Activated CD4-positive, alpha-beta T cell treated with anti-CD3 and anti-CD28 coated beads for 36 hours (primary cell): ENCODE measurements at places on chromosomes 2 and 18. TPM values are rescaled to one million over a fixed set of nuclear protein-coding genes. Genes with fewer than 3 reads are reported as not detected.

DNA sequence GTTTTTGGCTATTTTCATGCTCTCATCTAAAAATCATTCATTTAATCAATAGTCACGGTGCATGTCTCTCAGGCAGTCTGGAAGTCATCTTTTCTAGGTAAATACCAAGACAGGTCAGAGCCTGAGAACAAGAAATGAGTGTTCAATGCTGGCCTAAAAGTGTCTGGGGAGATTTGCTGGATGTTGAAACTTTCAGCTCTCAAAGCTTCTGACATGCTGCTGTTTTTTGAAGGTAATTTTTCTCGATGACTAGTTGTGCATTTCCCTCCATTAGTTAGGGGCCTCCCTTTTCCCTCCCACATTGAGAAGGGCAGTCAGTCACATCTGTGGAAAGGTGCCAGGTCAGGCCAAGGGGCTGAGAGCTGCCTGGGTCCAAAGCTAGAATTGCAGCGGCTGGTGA lies 115.6 kb downstream of the LPIN1 start:
- no peak overlapping the region for H3K27ac ChIP-seq
- DNase-seq: no peak
- H3K4me1 ChIP-seq: peaks cover 26% of the 10 kb centered on the region

- H3K4me1 ChIP-seq: no peaks in the 10 kb centered on the region
- no peaks in the 10 kb centered on the region for H3K36me3 ChIP-seq
- H3K4me3 ChIP-seq: no peak overlapping the region
- H3K27me3 ChIP-seq: peaks cover 2% of the 10 kb centered on the region
- H3K27ac ChIP-seq: no peak overlapping the region
- DNase-seq: no peak
These were observed 72.7 kb upstream of the CTAGE1 start for GRCh38 chr18:22490429-22490846.

DNA sequence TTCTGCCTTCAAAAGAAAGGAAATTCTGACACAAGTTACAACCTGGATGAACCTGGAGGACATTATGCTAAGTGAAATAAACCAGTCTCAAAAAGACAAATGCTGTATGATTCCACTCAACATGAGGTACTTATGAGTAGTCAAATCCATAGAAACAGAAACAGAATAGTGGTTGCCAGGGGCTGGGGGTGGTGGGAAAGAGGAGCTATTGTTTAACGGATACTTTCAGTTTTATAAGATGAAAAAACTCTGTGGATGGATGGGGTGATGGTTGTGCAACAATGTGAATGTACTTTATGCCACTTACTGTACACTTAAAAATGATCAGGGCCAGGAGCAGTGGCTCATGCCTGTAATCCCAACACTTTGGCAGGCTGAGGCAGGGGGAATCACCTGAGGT lies 15.4 kb downstream of the SLC35F5 start:
- no peak overlapping the region for H3K4me3 ChIP-seq
- H3K4me1 ChIP-seq: peaks cover 2% of the 10 kb centered on the region
- no peaks in the 10 kb centered on the region for H3K27me3 ChIP-seq
- H3K27ac ChIP-seq: no peak overlapping the region
- no peak for DNase-seq
- peaks cover 33% of the 10 kb centered on the region for H3K36me3 ChIP-seq

DNA sequence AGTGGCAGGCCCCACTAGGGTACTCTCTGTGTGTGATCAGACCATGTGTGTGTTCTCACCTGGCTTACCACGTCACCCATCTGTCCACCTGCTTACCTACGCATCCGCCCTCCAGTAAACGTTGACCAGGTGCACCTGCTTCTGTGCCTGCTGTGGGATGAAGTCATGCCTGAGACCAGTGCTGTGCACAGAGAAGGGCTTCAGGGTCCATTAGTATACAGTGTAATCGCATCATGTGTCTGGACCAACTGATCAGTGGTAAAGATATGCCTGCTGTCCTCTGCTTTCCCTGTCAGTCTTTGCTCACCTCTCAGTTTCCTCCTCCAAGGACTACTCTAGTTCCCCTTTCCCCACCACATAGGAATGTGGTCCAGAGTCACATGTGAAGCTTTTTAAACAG lies 109.3 kb downstream of the FHOD3 start:
- no peaks in the 10 kb centered on the region for H3K27me3 ChIP-seq
- no peak overlapping the region for H3K27ac ChIP-seq
- no peak for DNase-seq

The C2orf49 gene
- total RNA-seq: 19.3 TPM

DNA sequence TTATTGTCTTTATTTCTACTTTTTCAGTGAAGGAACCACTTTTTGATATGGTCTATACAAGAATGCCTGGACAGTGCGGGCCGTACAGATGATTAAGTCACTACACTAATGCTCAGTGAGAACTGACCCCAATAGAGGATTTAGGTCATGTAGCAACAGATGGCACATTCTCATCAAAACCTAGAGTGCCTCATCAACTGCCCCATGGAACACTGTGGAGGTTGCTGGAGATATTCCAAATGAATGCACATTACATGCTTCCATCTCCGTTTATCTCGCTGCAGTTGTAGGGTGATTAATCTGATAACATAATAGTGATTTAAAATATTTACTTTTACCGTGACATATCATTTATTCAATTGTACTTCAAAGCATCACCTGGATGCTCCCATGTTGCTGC lies 41.8 kb upstream of the COPS8 start:
- H3K27ac ChIP-seq: no peak overlapping the region
- H3K36me3 ChIP-seq: peaks cover 2% of the 10 kb centered on the region
- H3K4me3 ChIP-seq: no peak overlapping the region
- peaks cover 2% of the 10 kb centered on the region for H3K27me3 ChIP-seq
- no peak for DNase-seq

GRCh38 chr2:187842978-187843847 lies 289.0 kb upstream of the TFPI start:
- H3K36me3 ChIP-seq: no peaks in the 10 kb centered on the region
- no peak overlapping the region for H3K4me3 ChIP-seq
- DNase-seq: no peak
- H3K27me3 ChIP-seq: no peaks in the 10 kb centered on the region
- no peaks in the 10 kb centered on the region for H3K4me1 ChIP-seq
- H3K27ac ChIP-seq: no peak overlapping the region

The NETO1 gene
- not detected for total RNA-seq

DNA sequence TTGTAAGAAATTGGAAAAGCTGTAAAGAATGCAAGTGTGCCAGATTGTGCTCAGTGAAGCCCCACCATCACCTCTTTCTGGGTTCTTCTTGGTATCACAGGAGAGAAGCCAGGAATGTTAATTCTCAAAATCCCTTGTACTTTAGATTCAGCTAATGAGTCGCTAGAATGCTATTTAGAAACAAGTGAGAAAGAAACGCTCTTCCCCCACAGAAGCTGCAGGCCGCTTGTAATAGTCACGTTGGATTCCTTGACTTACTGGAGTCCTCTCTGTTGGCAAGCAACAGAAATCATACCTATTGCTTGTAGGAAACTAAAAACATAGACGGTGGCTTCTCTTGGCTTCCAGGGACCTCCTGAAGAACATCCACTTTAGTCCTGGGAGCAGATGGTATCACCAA lies 375.6 kb upstream of the LRATD1 start:
- no peak overlapping the region for H3K4me3 ChIP-seq
- no peak overlapping the region for H3K27ac ChIP-seq
- no peaks in the 10 kb centered on the region for H3K27me3 ChIP-seq
- H3K4me1 ChIP-seq: no peaks in the 10 kb centered on the region
- no peak for DNase-seq

GRCh38 chr2:8821276-8822217 lies 15.9 kb downstream of the KIDINS220 start:
- no peak overlapping the region for H3K4me3 ChIP-seq
- DNase-seq: no peak
- H3K36me3 ChIP-seq: peaks cover 12% of the 10 kb centered on the region
- H3K4me1 ChIP-seq: no peaks in the 10 kb centered on the region

The IL1R2 gene
- total RNA-seq: 21.4 TPM

The DES gene
- not detected for total RNA-seq

- H3K4me3 ChIP-seq: no peak overlapping the region
- no peaks in the 10 kb centered on the region for H3K4me1 ChIP-seq
- DNase-seq: no peak
- no peaks in the 10 kb centered on the region for H3K27me3 ChIP-seq
These were observed 33.0 kb upstream of the DLX1 start for GRCh38 chr2:172052000-172052983.

DNA sequence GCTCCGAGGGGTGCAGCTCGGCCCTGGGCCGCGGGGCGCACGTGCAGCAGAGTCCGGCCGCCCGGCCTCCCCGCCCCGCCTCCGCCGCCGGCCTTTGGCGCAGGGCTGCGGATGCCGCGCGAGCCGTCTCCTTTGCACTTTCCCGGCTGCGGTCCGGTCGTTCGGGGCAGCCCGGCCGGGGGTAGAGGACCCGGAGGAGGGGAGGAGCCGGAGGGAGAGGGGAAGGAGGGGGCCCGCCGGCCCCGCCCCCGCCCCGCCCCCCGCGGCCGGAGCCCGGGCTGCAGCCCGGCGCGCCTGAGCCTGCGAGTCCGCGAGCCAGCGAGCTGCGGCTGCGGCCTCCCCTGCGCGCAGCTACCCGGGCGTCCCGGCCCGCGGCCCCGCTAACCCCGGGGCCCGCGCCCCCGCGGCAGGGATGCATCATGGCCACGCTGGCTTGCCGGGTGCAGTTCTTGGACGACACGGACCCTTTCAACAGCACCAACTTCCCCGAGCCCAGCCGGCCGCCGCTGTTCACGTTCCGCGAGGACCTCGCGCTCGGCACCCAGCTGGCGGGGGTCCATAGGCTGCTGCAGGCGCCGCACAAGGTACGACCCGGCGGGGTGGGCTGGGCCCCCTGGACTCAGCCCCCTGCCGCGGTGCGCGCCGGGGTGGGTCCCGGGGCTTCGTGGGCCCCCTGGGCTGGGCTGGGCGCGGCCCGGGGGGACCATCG lies at the start of gene FHOD3:
Gene FHOD3 (plus strand): TSS at position 297 of the 709 bp plus-strand sequence. CDS start 123 bp downstream, at position 420.
- H3K4me1 ChIP-seq: no peaks in the 10 kb centered on the region
- H3K27me3 ChIP-seq: peaks cover 22% of the 10 kb centered on the region
- no peaks in the 10 kb centered on the region for H3K36me3 ChIP-seq
- no peak within 1 kb of the TSS for H3K27ac ChIP-seq
- peak; percentile 45 for DNase-seq

GRCh38 chr18:47577520-47577919 lies 326.1 kb upstream of the SKOR2 start:
- no peak overlapping the region for H3K27ac ChIP-seq
- DNase-seq: no peak
- no peak overlapping the region for H3K4me3 ChIP-seq
- H3K36me3 ChIP-seq: no peaks in the 10 kb centered on the region
- H3K4me1 ChIP-seq: no peaks in the 10 kb centered on the region

DNA sequence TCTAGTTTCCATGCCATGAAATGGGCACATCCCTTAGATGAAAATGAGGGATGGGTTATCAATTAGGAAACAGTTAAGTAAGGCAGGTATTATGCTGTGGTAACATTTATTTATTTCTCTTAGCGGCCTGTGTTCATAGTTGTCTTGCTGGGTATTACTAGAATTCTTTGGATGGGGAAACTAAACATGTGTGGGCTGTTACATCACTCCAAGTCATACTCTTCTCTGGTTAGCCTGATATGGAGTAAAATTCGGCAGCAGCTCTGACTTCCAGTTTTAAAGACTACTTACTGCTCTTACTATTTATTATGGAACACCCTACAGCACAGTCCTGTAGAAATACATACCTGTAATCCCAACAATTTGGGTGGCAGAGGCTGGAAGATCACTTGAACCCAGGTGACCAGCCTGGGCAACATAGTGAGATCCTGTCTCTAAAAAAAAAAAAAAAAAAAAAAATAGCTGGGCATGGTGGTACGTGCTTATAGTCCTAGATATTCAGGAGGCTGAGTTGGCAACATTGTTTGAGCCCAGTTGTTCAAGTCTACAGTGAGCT lies 33.1 kb upstream of the RASGRP3 start:
- no peaks in the 10 kb centered on the region for H3K36me3 ChIP-seq
- no peak for DNase-seq
- H3K4me1 ChIP-seq: no peaks in the 10 kb centered on the region
- no peak overlapping the region for H3K27ac ChIP-seq
- no peaks in the 10 kb centered on the region for H3K27me3 ChIP-seq

The ALLC gene
- total RNA-seq: not detected

The PDE11A gene
- not detected for total RNA-seq

- peak overlapping the region; percentile 10 for H3K27ac ChIP-seq
- H3K27me3 ChIP-seq: no peaks in the 10 kb centered on the region
- H3K4me3 ChIP-seq: no peak overlapping the region
- no peak for DNase-seq
These were observed 51.0 kb downstream of the AAK1 start for GRCh38 chr2:69592511-69592910.

GRCh38 chr2:210188755-210189154 lies 17.5 kb upstream of the KANSL1L start:
- no peak overlapping the region for H3K4me3 ChIP-seq
- peaks cover 13% of the 10 kb centered on the region for H3K36me3 ChIP-seq
- H3K4me1 ChIP-seq: peaks cover 2% of the 10 kb centered on the region
- no peak for DNase-seq
- no peak overlapping the region for H3K27ac ChIP-seq

The NEU4 gene
- total RNA-seq: 0.76 TPM

The MRPS5 gene
- total RNA-seq: 90.7 TPM

DNA sequence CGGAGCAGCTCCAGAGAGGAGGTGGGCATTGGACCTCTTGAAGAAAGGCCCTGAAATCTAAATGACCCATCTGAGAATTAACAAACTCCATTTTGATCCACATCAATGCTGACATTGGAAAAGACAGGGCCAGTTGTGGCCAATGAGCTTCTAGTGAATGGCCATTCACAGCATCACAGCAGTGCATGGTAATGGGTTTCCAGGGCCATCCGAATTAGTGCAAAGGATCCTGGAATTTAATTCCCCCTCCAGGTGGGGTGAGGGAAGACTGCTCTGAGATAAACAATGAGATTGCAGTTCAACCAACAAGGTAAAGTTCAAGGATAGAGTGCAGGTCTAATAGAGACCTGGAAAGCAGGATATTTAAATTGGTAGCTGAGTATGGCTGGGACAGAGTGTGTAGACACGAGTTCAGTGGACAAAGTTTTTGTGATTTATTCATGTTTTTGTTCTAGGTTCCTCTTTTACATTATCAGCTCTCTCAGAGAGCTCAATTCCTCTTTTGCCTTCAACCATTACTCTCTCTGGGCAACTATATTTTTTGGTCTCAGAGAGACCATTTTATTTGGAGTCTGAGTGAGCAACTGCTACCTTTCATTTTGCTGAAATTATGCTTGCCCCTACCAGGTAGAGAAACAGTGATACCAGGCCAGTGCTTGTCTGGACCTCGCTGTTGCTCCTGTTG lies 5.0 kb downstream of the TACR1 start:
- H3K27me3 ChIP-seq: peaks cover 29% of the 10 kb centered on the region
- peaks cover 3% of the 10 kb centered on the region for H3K4me1 ChIP-seq

- H3K4me3 ChIP-seq: no peak overlapping the region
- H3K4me1 ChIP-seq: no peaks in the 10 kb centered on the region
- H3K36me3 ChIP-seq: no peaks in the 10 kb centered on the region
- no peak overlapping the region for H3K27ac ChIP-seq
- H3K27me3 ChIP-seq: no peaks in the 10 kb centered on the region
These were observed 59.9 kb downstream of the MYOM1 start for GRCh38 chr18:3159830-3160229.

- peaks cover 3% of the 10 kb centered on the region for H3K27me3 ChIP-seq
- no peaks in the 10 kb centered on the region for H3K4me1 ChIP-seq
- H3K4me3 ChIP-seq: no peak overlapping the region
- no peak overlapping the region for H3K27ac ChIP-seq
- no peaks in the 10 kb centered on the region for H3K36me3 ChIP-seq
These were observed 251.7 kb downstream of the NCKAP5 start for GRCh38 chr2:133316557-133316956.
